Smooth muscle cell of the brain vasculature (primary cell): ENCODE measurements at places on chromosomes 12 and 14.

GRCh38 chr14:105309371-105309770 is 5.2 kb upstream of the PACS2 start:
- no peak for DNase-seq

DNA sequence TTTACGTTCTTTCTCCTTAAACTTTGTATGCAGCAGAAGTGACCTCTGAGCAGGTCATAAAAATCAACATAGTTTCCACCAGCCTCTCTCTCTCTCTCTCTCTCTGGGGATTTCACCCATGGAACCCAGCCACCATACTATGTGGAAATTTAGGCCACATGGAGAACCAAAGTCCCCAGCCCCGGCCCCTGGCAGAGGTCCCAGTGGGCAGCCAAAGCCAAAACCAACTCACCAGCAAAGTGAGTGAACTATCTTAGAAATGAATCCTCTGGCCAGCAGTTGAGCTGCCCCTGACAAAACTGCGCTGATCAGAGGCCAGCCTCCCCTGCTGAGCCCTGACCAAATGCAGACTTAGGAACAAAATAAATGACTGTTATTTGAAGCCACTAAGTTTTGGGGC is 9.2 kb downstream of the DUSP6 start:
- DNase-seq, result no peak

GRCh38 chr14:95274279-95274678 is 45.4 kb downstream of the CLMN start:
- no peak for DNase-seq

- DNase-seq, result no peak
Observed at GRCh38 chr12:127143020-127143419, 1124.0 kb upstream of the TMEM132C start.

GRCh38 chr12:113955109-113955970 is 10.8 kb downstream of the RBM19 start:
- no peak for DNase-seq

DNA sequence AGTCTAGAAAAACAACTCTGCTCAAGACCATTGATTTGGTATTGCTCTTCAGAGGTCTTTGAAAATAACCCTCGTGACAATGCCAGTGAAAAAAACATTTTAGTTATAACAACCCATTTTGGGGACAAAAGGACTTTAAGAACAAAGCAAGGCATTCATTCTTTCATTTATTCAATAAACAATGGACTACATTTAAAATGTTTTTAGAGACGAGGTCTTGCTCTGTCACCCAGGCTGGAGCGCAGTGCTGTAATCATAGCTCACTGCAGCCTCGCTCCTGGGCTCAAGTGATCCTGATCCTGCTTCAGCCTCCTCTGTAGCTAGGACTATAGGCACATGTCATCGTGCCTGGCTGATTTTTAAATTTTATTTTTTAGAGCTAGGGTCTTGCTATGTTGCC is 7.7 kb upstream of the KICS2 start:
- no peak for DNase-seq

DNA sequence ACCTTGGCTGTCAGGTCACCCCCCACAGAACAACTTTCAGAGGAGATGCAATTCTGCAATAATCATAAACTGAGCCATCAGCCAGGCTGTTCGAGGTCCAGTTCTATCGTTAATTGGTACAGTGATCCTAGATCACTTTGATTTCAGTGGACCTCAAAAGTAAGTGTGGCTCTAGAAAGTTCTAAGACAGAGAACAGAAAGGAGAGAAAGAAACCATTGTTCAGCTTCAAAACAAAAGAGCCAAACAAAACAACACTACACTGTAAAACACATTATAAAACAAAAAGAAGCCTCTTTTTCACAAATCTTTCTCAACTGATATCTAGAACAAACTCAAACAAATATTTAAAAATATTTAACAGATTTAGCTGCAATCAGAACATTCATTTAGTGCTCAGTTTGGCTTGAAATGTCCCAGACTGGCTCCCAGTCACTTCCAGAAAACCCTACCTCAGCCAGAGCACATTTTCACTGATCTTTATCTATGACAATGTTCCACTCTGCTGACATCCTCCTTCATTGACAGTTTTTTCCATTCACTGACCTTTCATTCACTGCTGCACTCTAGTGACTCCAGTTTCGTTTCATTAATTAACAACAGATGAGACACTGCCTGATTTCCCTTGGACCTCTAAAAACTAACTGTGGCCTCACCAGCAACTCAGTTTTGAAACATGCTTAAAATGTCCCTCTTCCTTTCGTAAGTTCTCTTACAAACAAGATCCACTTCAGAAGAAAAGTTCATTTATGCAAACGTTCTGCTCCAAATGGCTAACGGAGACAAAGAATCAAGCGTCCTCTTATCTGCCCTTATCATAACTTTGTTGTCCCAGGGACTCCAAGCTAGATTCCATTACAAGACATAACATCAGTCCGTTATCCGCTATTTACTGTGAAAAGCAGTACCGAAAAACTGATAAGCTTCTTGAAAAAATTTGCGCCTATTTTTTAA is 56.8 kb downstream of the DUSP16 start:
- no peak for DNase-seq

DNA sequence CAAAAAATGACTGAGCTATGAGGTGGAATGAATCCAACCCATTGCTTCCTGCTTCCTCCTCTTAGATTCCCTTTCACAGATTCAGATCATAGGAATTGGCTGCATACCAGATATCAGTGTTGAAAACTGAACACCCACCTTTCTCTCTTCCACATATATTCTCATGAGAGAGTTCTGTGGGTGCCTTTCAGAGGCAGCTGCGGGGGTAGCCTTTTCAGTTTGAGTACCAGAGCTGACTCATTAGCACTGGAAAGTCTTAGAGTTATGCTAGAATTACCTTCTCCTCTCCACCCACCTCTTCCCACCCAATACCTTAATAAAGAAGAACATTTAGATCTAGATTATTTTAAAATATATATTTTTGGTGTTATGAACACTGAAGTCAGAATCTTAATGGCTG is 495.4 kb upstream of the SEL1L start:
- no peak for DNase-seq

DNA sequence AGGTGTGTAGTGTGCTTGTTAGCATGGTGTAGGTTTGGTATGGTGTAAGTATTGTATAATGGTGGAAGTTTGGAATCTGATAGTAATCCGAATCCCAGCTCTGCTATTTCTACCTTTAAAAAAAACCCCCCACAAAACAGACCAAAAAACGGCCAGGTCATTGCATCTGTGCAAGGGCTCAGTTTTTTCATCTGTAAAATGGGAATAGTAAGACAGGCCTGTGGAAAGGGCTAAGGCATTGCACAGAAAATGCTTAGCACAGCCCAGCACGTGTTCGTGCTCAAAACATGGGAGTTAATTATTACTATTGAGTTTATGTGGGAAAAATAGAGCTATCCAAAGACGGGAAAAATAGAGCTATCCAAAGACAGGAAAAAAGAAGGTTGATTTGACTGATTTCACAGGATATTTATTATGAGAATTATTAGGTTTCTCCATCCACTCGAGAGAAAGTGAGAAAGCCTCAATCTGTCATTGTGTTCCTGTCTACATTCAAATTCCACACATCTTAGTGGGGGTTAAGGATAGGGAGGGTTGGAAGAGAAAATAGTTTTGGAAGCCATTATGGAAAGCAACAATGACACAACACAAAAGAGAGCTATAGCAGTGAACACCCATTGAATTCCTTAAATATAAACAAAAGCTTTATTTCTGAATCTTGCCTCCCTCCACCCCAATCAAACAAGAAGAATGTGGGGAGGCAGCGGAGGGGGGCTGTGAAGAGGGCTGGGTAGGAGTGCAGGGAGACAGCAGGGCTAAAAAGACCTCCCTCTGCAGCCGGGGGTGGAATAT is 126.8 kb upstream of the MAX start:
- DNase-seq, result no peak

DNA sequence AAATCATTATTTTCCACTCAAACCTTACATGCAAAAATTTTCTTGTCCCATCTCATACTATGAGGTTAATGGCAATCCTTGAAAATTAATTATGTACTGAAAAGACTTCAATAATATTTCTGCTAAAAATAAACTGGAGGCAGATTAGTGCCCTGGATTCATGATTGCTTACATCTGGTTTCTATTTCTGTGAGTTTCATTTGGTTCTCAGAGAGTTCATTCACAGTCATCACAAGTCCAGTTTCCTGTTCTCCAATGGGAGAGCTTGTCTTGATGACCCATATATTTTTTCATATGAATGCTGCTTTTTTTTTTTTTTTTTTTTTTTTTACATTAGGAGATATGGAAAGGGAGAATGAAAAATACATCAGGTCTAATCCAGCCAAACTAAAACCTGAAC is 6.6 kb upstream of the PTHLH start:
- no peak for DNase-seq

GRCh38 chr12:55726971-55727370 is 1.8 kb downstream of the CD63 start:
- no peak for DNase-seq

- no peak for DNase-seq
Observed at GRCh38 chr12:40203060-40203430, 21.8 kb upstream of the LRRK2 start.

DNA sequence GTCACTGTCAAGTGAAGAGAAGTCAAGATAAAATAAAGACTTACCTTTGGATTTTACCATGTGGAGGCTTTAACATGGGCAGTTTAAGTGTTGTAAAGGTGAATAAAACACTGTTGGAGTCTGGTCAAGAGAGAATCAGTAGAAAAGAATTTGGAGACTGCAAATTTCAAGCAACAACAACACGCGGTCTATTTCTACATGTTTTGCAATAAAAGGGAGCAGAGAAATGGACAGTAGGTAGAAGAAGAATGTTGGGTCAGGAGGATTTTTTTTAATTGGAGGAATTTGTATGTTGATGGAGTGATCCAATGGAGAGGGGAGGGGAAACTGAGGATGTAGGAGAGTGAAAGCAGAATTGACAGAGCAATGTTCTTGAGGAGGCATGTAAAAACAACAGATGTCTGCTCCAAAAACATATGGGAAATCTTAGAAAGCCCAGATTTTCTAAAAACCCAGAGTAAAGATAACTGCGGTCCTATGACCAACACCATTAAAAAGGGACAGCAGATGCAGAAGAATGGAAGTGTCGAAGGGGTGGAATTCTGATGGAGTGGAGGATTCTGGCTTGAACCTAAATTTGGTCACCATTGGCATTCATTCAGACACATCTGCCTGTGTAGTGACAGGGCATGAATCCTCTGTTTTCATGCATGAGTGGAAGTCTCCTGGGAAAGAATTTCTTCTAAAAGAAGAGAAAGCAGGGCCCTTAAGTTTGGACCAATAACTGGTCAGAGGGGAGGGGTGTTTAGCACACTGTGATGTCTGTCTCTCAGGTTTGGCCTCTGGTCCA is 68.0 kb upstream of the OSBPL8 start:
- DNase-seq, result no peak

GRCh38 chr14:72679141-72679535 is 214.8 kb downstream of the DPF3 start:
- no peak for DNase-seq

DNA sequence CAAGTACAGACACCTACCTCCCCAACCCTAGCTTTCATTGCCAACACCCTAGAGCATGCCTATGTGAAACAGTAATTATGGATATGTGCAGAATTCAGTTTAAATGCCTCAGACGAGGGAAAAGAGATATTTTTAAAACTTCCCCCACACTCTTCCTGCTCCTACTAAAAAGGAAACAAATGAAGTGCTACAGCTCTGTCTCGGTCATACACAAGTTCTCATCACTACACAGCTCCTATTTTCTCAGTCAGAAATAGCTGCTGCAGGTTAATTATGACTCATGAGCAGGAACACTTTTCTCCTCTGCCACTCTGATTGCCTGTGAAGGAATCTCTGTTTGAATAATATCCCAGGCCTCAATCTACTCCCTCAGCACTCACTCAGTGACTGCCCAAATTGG is 703.6 kb upstream of the FLRT2 start:
- no peak for DNase-seq

DNA sequence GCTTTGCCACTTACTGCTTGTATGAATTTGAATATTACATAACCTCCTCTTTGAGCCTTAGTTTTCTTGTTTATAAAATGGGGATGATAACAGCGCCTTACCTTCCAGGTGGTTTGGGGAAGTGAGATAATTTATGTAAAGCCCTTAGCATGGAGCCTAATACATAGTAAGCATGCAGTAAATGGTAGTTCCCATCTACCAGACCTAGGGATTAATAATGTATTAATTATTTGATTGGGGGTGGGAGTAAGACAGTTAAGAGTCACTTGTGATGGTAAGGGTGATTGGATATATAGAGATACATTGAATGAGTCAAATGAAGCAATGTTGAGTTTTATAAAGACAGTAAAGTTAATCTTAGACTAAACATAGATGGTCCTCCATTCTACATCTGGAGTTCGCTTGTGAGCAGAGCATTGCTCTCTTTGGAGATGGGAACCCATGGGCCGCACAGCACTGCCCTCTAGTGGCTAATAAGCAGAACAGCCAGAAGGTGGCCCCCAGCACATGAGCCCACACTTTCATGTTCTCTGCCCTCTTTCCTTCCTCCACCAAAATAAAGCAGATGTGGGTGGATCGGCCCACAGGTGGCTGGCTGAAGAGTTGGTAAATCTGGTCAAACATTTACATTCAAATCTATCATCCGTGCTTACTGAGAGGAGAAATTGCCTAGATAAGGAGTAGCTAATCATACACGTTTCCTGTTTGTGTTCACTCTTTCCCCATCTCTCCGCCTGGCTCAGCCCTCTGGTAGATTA is 26.5 kb upstream of the TAMALIN start:
- DNase-seq, result no peak

- DNase-seq, result no peak
Observed at GRCh38 chr12:53735-54730, 12.5 kb upstream of the IQSEC3 start.

DNA sequence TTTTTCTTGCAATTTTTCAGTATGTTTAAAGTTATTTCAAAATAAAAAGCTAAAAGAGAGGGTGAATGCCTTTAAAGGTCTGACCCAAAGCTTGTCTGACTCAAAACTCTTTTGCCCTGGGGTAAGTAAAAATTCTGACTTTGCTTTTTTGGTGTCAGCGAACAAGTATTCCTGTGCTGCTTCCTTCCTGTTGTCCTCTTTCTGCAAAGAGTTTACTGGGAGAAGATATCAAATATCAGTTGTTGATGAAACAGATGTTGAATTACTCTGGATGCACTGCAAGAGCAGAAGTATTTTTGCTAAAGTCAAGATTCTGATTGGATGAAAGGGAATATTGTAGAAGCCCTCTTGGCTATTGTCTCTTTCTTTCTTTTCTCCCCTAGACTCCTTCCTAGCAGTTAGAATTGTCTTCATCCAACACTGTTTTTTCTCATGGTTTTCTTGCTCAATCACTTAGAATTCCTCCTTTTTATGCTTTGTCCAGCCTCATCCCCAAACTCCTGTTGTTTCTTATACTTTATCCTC is 62.0 kb downstream of the DACT1 start:
- DNase-seq, result no peak

GRCh38 chr12:65670775-65671174 is 153.5 kb upstream of the HMGA2 start:
- no peak for DNase-seq

- no peak for DNase-seq
Observed at GRCh38 chr12:18719922-18720510, 17.8 kb downstream of the PLCZ1 start.
